ENCODE measurements at places on chromosomes 4 and X.

DNA sequence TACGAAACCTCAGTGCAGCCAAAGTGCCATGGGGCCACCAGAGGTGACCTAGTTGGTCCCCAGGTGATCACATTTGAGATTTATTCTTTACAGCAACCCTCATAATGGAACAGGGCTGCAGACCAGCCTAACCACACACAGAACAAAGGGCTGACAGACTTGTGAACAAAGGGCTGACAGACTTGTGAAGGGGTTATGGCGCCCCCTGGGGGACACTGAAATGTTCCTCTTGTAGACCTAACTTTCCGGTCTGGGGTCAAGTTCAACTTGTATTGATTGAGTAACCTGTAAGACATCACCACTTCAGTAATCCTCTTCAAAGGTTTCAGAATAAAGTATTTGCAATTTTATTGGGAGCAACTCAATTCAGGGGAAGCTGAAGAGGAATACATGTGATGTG lies 175.9 kb upstream of the RPS6KA3 start:
- peak; percentile 48 for DNase-seq

- DNase-seq, result no peak
Measured at GRCh38 chr4:109735566-109736365, 5.9 kb upstream of the PLA2G12A start.

DNA sequence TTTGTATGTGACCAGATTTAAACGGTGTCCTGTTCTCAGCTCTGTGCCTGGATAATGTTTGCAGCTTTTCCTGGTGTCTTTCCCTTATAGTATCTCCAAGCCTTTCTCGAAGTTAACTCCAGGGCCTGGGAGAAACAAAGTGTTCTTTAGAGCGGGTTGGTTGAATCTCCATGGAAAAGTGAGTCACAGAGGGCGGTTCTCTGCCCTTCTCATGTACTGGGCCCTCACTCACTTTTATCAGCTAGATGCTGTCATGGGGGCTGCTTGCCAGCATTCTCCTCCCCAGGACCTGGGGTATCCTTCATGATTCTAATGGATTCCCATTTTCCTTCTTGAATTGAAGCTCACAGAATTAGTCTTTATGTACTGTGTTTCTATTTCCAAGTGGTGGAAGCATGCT lies 46.1 kb upstream of the MAGEC2 start:
- no peak for DNase-seq

GRCh38 chrX:40054793-40055192 lies 43.0 kb downstream of the BCOR start:
- DNase-seq, result no peak

GRCh38 chr4:113884655-113885054 lies 94.8 kb downstream of the ARSJ start:
- no peak for DNase-seq

DNA sequence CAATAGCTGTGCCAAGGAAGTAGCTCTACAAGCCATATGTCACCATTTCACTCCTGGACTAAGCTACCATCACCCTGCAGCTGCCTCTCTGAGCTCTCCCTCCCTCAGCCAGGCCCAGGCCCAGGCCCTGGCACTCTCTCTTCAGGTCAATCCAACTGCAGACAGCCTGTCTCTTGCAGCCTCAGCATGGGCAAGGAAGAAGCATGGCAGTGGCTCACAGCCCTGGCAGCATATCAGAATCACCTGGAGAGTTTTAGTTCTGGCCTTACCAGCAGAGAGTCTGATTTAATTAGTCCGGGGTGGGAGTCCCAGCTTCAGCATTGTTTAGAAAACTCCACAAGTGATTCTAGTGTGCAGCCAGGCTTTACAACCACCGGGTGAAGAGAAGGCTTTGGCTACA lies 31.5 kb downstream of the NALF2 start:
- peak; percentile 7 for DNase-seq

- DNase-seq, result no peak
Measured at GRCh38 chr4:181468451-181468850, 774.8 kb upstream of the TENM3 start.

DNA sequence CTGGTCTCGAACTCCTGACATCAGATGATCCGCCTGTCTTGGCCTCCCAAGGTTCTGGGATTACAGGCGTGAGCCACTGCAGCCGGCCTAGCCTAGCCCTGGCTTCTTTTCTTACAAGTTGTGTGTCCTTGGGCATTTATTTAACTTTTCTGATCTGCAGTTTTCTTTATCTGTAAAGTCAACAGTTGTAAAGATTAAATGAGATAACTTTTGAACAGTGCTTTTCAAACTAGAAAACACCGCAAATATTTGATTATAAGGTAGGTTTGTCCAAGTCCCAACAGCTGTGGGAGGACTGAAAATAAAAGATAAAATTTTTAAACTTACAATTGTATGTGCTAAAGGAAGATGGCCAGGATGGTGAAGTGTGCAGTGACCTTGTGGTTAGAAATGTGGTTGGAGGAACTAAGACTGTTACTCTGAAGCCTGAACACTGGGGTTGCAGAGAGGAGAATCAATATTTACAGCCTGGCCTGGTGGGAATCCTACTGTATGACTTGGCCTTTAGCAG lies 44.8 kb downstream of the GSX2 start:
- DNase-seq, result no peak

DNA sequence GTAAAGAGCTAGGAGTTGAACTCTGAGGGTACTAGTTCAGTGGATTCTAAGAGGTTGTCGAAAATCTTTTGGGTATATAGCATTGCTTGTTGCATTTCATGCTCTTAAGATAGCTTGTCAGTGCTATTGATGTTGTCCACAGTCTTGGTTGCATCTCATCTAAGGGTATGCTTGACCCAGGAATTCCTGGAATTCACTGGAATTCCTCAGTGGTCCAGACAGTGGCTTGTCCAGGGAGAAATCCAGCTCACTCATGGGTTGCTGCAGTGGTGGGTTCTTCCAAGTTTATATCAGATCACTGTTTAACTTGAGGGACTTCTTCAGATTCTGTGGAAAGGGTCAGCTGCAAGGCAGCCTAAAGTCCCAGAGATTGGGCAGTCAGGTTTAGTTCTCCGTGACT lies 29.8 kb upstream of the SMARCAD1 start:
- DNase-seq, result no peak

DNA sequence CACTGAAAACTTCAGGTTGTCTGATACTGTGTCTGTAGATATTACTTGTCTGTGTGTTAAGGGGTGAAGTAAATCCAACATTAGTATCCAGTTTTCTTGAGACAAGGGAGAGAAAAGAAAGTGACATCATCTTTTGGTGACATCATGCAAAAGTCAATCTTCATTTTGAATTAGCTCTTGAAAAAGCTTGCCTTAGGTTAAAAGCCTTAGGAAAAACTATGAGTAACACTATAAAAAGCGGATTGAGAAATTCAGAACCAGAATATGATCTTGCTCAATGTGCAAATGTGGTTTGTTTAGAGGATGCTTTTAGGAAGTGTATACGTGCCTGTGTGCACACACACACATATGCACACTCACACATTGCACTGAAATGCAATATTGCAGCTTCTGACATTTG lies 345.8 kb upstream of the CASK start:
- no peak for DNase-seq

DNA sequence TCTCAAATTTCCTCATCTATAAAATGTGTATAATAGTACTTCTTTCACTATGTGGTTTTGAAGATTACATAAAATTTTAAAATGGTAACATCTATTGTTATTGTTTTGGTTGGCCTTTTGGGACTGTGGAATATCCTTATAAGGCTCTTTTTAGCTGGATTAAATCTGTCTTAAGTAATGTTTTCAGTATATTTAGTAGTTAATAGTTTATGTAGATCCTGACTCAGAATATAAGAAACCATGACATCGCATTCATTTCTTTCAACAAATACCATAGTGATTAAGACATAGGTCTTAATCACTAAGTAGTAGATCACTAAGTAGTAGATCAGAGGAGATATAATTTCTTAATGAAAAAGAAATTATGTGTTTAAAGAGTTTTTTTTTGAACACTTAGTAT lies 48.5 kb downstream of the MRPL1 start:
- DNase-seq, result no peak

DNA sequence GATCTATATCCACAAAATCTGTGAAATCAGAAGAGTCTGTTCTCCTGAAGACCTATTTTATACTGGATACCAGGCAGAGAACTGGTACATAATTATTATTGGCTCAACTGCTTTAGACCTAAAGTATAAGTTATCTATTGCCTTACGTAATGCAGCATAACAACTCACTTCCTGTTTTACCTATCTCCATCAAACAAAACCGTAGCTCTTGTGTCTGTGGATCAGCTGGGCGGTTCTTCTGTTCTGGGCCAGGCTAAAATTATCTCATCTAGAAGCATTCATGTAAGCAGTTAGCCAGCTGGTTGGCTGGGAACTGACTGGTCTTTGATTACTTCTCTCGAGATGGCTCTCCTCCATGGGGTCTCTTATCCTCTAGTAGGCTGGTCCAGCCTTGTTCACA lies 57.8 kb downstream of the PPP1R2C start:
- DNase-seq, result no peak

DNA sequence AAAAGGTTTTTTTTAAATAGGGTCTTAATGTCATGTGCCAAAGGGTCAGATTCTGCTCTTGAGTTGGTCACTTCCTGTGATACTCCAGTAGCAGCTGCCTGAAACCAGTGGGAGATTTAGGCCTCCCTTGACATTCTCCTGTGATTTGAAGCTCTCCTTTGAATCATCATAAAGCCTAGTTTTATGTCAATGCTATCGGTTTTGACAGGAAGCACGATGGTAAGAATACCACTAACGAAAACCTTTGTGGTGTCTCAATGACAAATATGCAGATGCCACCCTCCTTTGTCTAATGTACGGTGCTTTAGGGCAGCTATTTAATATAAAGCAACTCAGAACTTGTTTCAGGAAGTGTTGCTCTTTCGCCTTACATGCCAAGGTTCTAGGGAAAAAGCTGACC lies 44.2 kb downstream of the CCNI start:
- no peak for DNase-seq

GRCh38 chr4:89511776-89512175 lies 204.2 kb upstream of the GPRIN3 start:
- no peak for DNase-seq

DNA sequence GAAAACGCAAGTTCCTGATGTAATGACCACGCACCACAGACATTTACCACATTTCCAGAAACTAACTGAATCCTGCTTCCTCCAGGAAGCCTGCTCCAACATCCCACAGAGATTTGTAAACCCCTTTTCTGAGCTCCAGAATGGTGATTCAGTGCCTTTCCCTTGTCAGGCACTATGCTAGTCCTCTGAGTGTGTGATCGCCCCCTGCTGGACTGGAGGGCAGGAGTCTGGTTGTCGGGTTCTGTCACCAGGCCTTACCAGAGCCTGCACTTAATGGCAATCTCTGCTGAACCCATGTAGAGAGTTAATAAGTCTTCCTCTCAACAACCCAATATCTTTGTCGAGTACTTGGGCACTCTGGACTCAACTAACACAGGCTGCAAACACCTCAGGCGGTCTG lies 14.5 kb upstream of the KDM5C start:
- no peak for DNase-seq

DNA sequence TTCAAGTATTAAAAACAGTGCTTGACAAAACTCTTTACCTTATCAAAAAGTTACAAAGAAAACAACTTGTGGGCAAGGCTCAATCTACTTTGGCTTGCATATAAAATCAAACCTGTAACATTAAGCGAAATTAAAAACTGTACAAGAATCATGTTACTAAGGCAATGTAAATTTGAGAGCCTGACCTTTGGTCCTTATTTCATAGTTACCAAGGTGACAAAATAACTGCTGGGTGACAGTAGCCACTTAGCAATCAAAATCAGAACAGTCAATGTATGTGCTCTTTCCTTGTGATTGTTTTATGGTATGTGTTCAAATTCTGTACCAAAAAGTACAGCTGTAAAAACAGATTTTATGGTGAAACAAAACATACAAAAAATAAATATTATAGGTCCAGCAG lies 204.0 kb downstream of the RASL11B start:
- DNase-seq, result no peak

DNA sequence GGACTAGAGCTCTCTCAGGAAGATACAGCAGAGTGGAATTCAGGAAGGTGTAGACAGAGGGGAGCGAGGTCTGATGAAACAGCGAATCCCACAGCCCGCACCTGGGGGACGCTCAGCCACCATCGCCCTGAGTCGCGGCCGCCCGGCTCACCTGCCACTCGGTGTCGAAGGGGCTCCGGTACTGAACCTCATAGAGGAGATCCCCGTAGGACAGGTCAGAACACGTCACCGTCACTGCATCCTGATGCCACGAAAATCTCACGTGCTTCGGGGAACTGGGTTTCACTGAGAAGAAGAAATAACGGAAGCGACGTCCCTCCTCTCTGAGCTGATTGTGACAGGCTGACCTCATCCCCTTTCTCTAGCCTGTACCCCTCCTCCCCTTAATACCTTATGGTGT lies 10.2 kb downstream of the CRLF2 start:
- DNase-seq, result no peak

DNA sequence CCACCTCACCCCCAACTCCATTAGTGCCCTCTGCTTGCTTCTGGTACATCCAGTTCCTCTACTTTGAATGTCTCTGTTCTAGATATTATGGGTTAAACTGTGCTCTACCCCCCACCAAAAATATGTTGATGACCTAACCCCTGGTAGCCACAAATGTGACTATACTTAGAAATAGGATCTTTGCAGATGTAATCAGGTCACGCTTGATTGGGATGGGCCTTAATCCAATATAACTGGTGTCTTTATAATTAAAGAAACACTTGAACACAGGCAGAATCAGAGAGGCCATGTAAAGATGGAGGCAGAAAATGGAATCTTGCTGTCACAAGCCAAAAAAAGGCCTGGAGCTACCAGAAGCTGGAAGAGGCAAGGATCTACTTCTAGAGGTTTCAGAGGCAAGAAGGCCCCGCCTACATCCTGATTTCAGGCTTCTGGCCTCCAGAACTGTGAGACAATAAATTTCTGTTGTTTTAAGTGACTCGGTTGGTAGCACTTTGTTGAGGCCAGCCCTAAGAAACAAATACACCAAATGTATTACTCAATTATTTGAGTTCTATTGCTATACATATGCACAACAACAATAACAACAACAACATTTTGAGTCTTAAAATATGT lies 220.0 kb downstream of the PPP3CA start:
- no peak for DNase-seq

- no peak for DNase-seq
Measured at GRCh38 chr4:88964450-88964849, 92.5 kb downstream of the FAM13A start.

DNA sequence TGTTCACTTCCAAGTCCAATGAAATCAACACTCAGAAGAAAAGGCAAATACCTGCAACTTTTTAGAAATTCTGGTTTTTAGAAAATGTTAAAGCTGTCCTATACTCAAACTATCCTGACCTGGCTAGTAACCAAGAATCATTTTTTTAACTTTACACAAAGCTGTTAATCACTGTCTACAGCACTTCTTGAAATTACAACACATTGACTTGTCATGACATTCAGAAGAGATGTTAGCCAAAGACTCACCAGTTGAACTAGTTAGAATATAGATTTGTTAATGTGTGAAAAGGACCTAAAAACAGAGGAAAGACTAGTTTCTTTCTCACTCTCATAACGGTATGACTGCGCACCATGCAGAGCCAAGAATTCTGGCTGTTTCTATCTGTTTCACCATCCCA lies 98.8 kb downstream of the COX18 start:
- no peak for DNase-seq

Data from NCI-H1105 (cell line).